ENCODE measurements at places on chromosomes 12 and 14.

GRCh38 chr12:127340381-127340780 lies 926.6 kb upstream of the TMEM132C start:
- DNase-seq = no peak

- DNase-seq = no peak
These were observed 36.0 kb upstream of the FAR2 start for GRCh38 chr12:29113101-29113500.

DNA sequence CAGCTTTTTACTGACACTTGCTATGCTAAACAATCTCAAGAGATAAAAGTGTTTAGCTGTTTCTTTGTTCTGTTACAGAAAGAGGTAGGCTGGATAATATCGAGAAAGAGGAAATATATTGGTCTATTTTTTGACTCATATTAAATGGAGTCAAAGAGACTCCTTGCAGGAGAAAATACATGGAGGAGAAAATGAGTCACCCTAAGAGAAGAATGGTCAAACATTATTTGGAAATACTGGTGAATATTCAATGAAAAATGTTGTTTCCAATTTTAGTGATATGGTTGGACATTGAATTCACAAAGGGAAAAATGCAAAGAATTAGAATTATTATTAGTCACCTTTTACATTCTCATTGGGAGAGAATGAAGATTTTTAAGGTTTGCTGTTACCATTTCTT lies 3.2 kb downstream of the KCNJ8 start:
- DNase-seq = no peak

DNA sequence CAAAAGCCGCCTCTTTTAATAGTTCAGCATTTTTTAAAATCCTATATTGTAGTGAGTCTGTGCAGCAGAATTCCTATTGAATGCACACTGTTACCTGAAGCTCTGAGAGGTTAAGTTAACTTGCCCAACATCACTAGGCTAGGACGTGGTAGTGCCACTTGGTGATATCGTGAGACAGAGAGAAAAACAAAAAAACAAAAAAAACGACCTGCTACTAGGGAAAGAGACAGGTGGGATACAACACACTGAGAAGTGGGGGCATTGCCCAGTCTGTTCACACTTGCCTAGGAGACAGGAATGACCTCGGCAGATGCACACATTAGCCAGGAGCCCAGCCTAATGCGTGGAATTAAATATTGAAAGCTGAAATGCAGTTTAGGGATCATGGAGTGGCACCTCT lies 129.7 kb upstream of the CCND2 start:
- no peak for DNase-seq

DNA sequence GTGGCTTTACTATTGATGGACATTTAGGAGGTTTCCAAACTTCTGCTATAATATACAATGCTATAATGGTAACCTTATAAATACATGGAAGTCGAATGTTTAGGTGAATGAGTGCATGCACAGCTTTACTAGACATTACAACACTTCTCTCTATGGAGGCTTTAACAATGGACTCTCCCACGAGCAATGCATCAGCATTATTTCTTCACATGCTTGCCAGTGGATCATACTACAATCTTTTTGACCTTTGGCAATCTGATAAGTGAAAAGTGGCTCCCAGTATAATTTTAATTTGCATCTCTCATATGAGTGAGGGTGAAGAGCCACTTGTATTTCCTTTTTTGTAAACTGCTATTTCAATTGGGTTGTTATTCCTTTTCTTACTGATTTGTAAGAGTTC lies 18.2 kb downstream of the RDH12 start:
- DNase-seq = no peak

DNA sequence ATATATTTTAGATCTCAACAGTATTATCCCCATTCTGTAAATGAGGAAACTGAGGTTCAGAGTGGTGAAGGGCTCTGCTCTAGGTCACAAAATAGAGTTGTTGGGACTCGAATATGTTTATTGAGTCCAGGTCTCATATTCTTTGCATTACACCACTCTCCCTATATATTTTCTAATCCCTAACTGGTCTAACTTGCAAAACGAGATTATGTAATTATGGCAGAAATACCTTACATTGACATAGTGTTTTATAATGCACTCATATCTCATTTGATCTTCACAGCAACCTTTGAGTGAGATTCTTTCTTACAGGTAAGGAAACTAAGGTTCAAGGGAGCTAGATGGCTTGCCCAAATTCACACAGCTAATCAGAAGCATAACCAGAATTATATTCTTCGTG lies 106.9 kb upstream of the LRIG3 start:
- DNase-seq = no peak

GRCh38 chr14:59419303-59419702 lies 45.9 kb downstream of the GPR135 start:
- no peak for DNase-seq

All from activated T-cell treated with anti-CD3 and anti-CD28 coated beads for 24 hours (primary cell).